ENCODE measurements at places on chromosomes 6 and 20. TPM values are rescaled to one million over a fixed set of nuclear protein-coding genes. Genes with fewer than 3 reads are reported as not detected.

- H3K36me3 ChIP-seq: no peaks in the 10 kb centered on the region
- no peak overlapping the region for H3K4me3 ChIP-seq
- no peak for DNase-seq
- H3K27ac ChIP-seq: no peak overlapping the region
- H3K4me1 ChIP-seq: no peaks in the 10 kb centered on the region
Measured at GRCh38 chr6:11460001-11460668, 77.4 kb upstream of the TMEM170B start.

GRCh38 chr6:33896391-33897188 lies 92.8 kb upstream of the MLN start:
- H3K27me3 ChIP-seq: peaks cover 4% of the 10 kb centered on the region
- H3K4me3 ChIP-seq: no peak overlapping the region
- peaks cover 40% of the 10 kb centered on the region for H3K4me1 ChIP-seq
- H3K36me3 ChIP-seq: no peaks in the 10 kb centered on the region

- H3K27me3 ChIP-seq: peaks cover 84% of the 10 kb centered on the region
- H3K4me1 ChIP-seq: peaks cover 52% of the 10 kb centered on the region
- no peak for DNase-seq
- peak overlapping the region; percentile 67 for H3K27ac ChIP-seq
Measured at GRCh38 chr6:10412461-10413261, 2.2 kb downstream of the TFAP2A start.

Gene PGC
- total RNA-seq: not detected

- no peak for DNase-seq
- H3K36me3 ChIP-seq: no peaks in the 10 kb centered on the region
- H3K4me3 ChIP-seq: no peak overlapping the region
- H3K27me3 ChIP-seq: no peaks in the 10 kb centered on the region
- no peak overlapping the region for H3K27ac ChIP-seq
Measured at GRCh38 chr6:136069119-136069518, 181.0 kb downstream of the MTFR2 start.

DNA sequence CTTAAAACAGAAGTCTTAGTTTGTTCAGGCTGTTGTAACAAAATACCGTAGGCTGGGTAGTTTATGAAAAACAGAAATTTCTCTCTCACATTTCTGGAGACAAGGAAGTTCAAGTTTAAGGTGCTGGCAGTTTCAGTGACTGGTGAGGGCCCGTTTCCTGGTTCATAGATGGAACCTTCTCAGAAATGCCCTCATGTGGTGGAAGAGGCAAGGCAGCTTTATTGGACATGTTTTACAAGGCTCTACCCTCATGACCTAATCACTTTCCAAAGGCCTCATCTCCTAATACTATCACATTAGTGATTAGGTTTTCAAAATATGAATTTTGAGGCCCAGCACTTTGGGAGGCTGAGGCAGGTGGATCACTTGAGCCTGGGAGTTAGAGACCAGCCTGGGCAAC lies 2.4 kb downstream of the HEBP2 start:
- no peak overlapping the region for H3K4me3 ChIP-seq
- no peak overlapping the region for H3K27ac ChIP-seq
- H3K27me3 ChIP-seq: no peaks in the 10 kb centered on the region

DNA sequence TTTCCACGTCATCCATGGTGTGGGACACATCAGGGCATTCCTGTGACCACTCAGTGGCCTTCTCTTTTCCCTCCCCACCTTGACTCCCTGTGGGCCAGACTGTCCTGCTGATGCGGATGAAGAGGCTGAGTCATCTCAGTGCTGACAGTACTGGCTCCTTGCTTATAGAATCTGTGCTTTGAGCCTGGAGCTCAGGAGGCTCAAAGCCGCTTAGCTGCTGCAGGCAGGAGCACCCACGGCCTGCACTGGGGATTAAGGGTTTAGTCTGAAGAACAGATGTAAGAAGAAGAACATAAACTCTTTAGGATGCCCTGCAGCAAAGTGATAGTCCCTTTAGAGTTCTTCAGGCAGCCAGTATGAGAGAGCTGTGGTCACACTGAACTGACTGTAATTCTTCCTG lies 642.0 kb upstream of the CHD6 start:
- no peak overlapping the region for H3K4me3 ChIP-seq
- no peaks in the 10 kb centered on the region for H3K36me3 ChIP-seq
- H3K4me1 ChIP-seq: no peaks in the 10 kb centered on the region
- DNase-seq: no peak
- H3K27ac ChIP-seq: no peak overlapping the region
- H3K27me3 ChIP-seq: no peaks in the 10 kb centered on the region

Gene RAMACL
- total RNA-seq: 1.4 TPM

- no peak for DNase-seq
- H3K27ac ChIP-seq: no peak overlapping the region
- no peaks in the 10 kb centered on the region for H3K36me3 ChIP-seq
- no peak overlapping the region for H3K4me3 ChIP-seq
- no peaks in the 10 kb centered on the region for H3K27me3 ChIP-seq
- H3K4me1 ChIP-seq: no peaks in the 10 kb centered on the region
Measured at GRCh38 chr6:115602466-115602865, 458.2 kb downstream of the FRK start.

Gene DEK
- total RNA-seq: 236 TPM

DNA sequence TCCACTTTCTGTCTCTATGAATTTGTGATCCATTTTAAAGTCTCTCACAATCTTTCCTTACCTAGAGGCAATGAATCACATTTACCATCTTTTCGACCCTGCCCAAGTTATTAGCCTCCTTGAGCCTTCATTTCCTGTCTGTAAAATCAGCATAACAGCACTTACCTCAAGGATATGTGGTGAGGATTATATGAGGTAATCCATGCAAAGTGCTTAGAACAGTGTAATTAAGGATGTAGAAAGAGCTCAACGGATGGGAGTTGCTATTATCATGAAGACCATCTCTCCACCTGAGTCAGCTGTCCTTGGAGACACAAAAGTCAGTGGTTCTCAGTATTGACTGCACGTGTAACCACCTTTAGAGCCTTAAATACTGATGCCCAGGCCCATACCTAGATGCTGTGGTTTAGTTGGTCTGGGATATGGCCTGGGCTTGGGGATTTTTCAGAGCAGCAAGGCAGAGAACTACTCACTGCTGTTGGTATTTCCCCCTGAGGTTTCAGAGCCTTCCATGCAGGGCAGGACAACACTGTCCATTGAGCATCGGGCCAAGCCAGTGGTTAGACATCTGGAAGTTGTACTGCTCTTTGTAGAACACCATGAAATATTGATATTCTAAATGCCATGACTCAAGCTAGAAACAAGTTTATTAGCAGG lies 55.8 kb downstream of the LYRM2 start:
- no peak overlapping the region for H3K4me3 ChIP-seq
- no peaks in the 10 kb centered on the region for H3K27me3 ChIP-seq
- no peak overlapping the region for H3K27ac ChIP-seq
- H3K4me1 ChIP-seq: no peaks in the 10 kb centered on the region

DNA sequence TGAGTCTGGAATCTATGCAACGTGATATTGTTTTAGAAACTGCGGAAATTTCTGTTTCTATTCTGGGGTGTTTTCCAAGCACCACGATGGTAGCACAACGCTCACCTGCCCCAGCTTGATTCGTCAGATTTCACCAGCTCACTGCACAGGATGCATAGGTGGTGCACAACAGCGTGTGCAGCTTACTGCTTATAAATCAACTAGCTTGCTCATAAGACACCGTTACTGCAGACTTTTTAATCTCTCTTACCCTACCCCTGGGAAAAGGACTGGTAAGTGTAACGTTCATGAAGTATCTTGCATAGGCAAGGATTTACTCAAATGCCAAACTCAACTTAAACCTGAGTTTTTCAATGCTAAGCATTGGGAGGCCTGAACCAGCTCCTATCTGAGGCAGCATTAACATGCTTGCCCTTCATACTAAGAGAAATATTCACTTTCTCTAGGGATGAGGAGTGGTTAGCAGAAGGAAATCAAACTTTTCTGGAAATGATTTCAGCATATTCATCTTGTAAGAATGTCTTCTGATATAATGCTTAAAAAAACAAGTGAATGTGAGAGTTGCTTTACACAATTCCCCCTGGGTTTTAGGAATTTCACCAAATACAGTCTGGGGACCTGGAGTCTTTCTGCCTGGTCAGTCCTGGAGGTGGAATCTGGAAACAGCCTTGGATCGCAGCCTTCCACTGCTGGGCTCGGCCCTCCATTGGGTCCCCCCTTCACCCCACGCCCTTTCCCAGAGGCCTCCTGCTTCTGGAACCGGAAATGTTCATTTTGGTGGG lies 100.6 kb downstream of the DACT2 start:
- peaks cover 5% of the 10 kb centered on the region for H3K4me1 ChIP-seq
- H3K4me3 ChIP-seq: no peak overlapping the region
- no peak overlapping the region for H3K27ac ChIP-seq
- DNase-seq: no peak

GRCh38 chr6:57221191-57221935 lies 744 bp downstream of the RAB23 start:
- H3K27me3 ChIP-seq: no peaks in the 10 kb centered on the region
- H3K4me3 ChIP-seq: peak overlapping the region; percentile 92
- DNase-seq: peak; percentile 86
- no peaks in the 10 kb centered on the region for H3K36me3 ChIP-seq
- peak overlapping the region; percentile 96 for H3K27ac ChIP-seq

- no peaks in the 10 kb centered on the region for H3K4me1 ChIP-seq
- no peaks in the 10 kb centered on the region for H3K27me3 ChIP-seq
- no peak for DNase-seq
- H3K4me3 ChIP-seq: no peak overlapping the region
- H3K36me3 ChIP-seq: no peaks in the 10 kb centered on the region
- no peak overlapping the region for H3K27ac ChIP-seq
Measured at GRCh38 chr6:134701301-134701700, 248.6 kb downstream of the ALDH8A1 start.

DNA sequence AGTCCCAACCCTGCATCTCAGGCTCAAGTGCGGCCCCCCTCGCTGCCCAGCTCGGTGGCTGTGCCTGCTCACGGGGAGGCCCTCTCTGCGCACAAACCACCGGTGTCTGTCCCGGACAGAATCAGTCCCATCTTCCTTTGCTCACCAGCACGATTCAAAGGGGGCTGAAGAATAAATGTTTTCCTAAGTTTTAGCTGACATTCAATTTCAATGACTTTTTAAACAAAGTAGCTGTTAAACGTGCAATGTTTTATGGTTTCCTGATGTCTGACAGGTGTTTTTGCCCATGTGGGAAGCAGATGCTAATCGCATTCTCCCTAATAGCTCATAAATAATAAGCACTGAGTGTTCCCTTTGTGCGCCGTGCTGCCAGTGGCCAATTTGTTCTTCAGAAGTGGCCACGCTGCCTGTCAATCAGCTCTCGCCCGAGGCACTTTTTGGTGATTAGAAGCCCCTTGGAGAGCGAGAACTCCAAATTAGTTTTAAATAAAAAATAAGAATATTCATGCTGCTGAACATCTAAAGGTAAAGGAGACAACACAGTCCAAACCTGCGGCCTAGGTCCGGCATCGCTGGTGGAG lies 26.3 kb downstream of the BHLHE23 start:
- no peaks in the 10 kb centered on the region for H3K36me3 ChIP-seq
- DNase-seq: no peak
- H3K27me3 ChIP-seq: peaks cover 19% of the 10 kb centered on the region
- H3K4me3 ChIP-seq: no peak overlapping the region
- H3K4me1 ChIP-seq: no peaks in the 10 kb centered on the region
- H3K27ac ChIP-seq: no peak overlapping the region

DNA sequence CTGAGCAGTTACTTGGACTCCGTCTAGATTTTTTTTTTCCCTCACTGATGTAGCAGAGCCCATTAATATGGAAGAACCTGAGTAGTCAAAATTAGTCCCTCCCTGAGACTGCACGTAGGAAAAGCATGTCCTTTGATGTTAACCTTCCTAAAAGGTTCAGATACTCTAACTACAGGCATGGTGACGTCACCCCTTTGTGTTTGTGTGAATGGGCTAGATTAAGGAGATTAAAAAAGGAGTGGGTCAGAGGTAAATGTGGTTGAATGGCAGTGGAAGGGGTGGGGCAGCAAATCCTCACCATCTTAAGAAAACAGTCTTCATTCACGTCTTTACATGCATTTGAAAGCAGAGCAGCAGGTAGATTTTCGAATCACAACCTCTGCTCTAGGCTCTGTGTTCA lies 521.1 kb downstream of the TFAP2B start:
- no peaks in the 10 kb centered on the region for H3K27me3 ChIP-seq
- DNase-seq: no peak
- H3K4me1 ChIP-seq: no peaks in the 10 kb centered on the region
- no peak overlapping the region for H3K27ac ChIP-seq
- H3K36me3 ChIP-seq: no peaks in the 10 kb centered on the region
- no peak overlapping the region for H3K4me3 ChIP-seq

Gene ETV7
- total RNA-seq: 0.55 TPM

- no peaks in the 10 kb centered on the region for H3K27me3 ChIP-seq
- H3K4me1 ChIP-seq: no peaks in the 10 kb centered on the region
- H3K36me3 ChIP-seq: no peaks in the 10 kb centered on the region
- H3K27ac ChIP-seq: no peak overlapping the region
- no peak for DNase-seq
- H3K4me3 ChIP-seq: no peak overlapping the region
Measured at GRCh38 chr6:92459606-92460005, 959.8 kb downstream of the EPHA7 start.

Gene TFAP2B
- total RNA-seq: not detected

Gene SLC32A1
- total RNA-seq: not detected

- no peak for DNase-seq
- H3K27me3 ChIP-seq: no peaks in the 10 kb centered on the region
- H3K27ac ChIP-seq: no peak overlapping the region
- no peak overlapping the region for H3K4me3 ChIP-seq
- H3K4me1 ChIP-seq: no peaks in the 10 kb centered on the region
Measured at GRCh38 chr20:54004445-54004844, 65.9 kb downstream of the BCAS1 start.

DNA sequence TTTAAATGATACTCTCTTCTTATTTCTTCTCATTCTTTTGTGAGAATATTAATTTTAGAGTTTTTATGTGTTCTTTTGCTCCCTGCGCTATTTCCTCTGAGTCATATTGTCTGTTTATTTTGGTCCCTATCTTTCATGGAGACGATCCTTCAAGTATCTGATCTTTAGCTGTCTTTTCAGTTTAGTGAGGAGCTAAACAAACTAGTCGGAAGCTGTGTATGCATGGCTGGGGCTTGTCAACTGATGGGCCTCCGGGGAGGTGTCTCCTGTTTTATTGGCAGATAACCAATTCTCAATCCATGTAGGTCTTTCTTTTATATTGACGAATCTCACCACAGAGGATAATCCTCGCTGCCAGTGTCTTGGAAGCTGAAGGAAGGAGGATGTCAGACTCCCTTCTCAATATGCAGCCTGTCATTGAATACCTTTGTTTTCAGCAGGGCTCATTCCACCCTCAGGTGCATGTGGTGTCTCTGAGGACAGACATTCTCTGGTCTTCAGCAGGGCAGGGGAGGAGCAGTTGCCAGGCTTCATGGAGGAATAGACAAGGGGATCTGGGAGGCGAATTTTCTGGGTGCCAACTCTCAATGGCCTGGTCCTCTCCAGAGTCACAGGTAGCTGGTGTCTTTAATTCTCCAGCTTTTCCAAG lies 64.9 kb downstream of the RNF182 start:
- peaks cover 22% of the 10 kb centered on the region for H3K27me3 ChIP-seq
- no peaks in the 10 kb centered on the region for H3K4me1 ChIP-seq
- H3K36me3 ChIP-seq: no peaks in the 10 kb centered on the region
- no peak overlapping the region for H3K27ac ChIP-seq
